AG20443 (cell line): ENCODE measurements at places on chromosomes 11 and 22.

DNA sequence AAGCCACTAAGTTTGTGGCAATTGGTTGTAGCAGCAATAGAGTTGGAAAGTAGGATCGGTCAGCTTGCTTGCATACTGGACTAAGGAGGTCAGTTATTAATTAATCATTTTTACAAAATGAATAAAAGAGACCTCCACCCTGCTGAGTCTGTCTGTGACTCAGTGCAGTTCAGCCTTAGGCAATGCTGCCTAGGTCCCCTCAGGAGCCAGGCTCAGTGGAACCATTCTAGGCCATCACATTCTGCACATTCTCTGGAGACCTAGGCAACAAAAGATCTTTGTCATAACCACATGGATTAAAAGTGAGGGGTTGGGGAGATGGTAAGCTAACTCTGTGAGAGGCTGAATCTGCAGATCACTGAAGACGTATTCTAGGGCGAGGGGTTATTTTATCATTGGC is 178.7 kb upstream of the CADM1 start:
- peak; percentile 48 for DNase-seq

DNA sequence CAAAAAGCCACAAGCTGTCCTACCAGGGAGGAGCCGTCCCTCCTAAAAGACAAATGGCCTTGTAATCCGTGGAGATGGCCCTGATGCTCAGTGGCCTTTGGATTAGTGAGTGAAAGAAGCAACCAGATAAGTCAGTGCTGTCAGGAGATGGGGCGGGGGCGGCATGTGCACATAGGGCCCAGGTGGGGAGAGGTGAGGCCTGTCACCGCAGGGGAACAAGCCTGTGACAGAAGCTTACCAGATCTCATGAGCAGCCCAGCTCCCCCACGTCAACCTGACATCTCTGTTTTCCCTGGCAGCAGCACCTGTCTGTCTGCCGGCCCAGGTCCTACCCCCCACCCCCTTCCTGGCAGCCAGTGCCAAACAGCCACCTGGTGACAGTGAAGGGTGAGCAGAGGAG is 162.6 kb downstream of the BUD13 start:
- DNase-seq = no peak

DNA sequence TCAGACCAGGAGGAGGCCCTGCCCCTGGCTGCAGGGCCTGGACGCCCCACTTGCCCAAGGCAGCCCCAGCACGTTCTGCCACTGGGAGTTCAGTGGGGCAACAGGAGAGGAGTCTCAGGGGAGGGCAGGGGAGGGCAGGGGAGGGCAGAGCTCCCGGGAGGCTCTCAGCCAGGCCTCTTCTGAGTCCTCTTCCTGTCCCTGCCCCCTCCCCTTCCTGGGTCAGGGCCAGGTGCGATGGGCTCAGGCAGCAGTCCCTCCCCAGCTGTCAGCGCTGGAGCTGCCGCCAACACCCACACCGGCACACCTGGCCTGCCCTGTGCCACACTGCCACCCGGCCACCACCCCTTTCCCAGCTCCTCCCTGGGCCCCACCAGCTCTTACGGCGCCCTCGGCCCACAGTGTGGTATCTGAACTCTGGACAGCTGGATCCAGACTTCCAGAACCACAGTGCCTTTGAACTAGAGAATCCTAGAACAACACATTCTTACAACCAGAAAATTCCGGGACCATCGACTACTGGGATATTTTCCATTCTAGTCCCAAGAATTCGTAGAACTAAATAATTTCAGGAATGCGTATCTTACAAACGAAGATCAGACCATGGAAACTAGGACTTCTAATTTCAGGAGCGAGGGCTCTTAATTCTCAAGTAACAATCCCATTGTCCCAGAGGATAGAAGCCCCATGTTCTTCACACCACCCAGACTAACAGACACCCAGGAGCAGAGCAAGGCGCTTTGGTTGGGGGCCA is 21.8 kb downstream of the RPL3 start:
- no peak for DNase-seq

GRCh38 chr11:833114-833791 is 501 bp downstream of the CD151 start:
- DNase-seq = peak; percentile 67

- DNase-seq = no peak
Measured at GRCh38 chr11:66543263-66544107, 2.4 kb downstream of the ZDHHC24 start.

- DNase-seq = peak; percentile 24
Measured at GRCh38 chr11:36672815-36673450, 74.9 kb upstream of the RAG2 start.

DNA sequence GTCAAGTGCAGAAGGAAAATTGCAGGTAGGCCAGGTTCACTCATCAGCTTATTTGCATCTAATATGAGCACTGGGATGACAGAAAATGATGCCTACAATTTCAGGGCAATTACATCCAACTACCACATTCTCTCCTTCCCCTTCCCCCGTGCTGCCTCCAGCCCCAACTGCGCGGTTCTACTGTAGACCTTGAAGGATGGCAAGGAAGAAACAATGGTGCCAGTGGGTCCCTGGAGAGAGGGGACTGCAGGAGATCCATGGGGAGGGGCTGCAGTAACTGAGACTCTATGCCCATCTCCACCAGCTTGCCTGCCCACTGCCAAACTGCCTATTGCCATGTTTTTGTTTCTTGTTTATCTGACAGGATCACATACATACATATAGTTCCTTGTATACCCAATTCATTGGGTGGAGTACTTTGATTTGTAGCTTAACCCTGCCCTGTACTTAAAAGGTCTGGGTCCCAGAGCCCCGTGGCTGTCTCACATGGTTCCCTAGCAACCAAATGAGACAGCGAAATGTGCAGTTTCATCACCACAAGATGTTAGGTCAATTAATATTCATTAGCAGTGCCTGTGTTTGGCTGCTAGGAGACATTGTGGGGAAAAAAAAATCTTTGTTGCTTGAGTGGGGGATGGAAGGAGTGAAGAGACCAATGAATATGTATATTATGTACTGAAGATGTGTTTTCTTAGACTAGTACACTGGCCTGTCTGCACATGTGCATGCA is 253.5 kb upstream of the PLET1 start:
- no peak for DNase-seq

- DNase-seq = peak; percentile 27
Measured at GRCh38 chr22:25564979-25565677, 653 bp downstream of the GRK3 start.

DNA sequence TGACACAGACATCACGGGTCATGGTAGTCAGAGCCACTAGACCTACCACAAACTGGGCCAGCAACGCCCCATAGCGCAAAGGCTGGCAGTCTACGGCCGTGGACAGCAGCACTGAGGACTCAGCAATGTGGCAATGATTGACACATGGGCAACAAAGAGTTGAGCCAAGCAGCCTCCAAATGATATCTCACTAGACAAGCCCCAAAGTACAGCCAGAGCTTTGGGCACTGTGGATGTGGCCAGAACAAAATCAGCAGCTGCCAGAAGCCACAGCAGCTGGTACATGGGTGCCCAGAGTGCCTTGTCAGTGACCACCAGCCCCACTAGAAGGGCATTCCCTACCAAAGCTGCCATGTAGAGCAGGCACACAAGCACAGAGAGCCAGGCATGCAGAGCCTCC is 11.2 kb upstream of the UBQLNL start:
- no peak for DNase-seq

DNA sequence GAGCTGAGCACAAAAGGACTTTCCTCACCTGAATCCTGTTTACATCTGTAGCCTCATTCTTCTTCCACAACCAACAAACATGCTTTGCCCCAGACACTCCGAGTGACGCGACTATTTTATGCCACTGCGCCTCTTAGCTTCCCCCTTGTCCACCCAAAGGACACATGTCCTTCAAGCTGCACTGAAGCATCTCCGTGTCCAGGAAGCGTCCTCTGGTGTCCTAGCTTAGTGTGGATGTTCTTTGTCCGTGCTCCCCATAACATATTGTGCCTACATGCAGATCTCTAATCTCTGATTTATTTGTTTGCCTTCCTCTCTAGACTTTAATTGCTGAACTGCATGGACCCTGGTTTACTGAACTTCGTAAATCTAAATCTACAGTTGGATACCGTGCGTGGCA is 20.1 kb upstream of the CECR2 start:
- no peak for DNase-seq

GRCh38 chr22:24503137-24503842 is 8.2 kb downstream of the UPB1 start:
- peak; percentile 84 for DNase-seq

DNA sequence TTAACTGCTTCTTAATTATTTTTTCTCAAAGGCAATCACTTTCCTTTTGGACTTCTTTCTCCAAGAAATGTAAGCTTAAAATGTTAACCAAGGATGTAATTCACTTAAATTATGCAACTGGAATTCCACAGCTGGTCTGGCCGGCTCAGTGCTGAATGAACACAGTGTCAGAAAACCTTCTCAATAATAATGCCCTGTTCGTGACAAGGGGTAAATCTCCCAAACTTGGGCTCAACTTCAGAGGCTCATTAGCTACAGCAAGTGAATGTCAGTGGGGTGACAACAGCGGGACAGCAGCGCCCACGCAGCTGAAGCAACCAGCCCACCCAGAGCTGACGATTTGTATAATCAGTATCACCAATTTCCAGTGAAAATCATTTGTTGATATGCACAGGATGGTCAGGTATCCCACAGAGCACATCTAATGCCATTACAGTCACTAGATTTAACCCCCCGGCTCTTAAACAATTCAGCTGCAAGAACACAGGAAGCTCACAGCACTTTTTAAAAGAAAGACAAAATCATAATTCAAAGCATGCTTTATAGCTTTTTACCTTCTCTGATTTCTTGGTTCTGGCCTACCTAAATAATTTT is 704.8 kb downstream of the DLG2 start:
- DNase-seq = peak; percentile 43

- DNase-seq = no peak
Measured at GRCh38 chr11:27505781-27506180, 788 bp downstream of the LIN7C start.
